Activated naive CD4-positive, alpha-beta T cell (primary cell): ENCODE measurements at places on chromosomes 2 and 18.

DNA sequence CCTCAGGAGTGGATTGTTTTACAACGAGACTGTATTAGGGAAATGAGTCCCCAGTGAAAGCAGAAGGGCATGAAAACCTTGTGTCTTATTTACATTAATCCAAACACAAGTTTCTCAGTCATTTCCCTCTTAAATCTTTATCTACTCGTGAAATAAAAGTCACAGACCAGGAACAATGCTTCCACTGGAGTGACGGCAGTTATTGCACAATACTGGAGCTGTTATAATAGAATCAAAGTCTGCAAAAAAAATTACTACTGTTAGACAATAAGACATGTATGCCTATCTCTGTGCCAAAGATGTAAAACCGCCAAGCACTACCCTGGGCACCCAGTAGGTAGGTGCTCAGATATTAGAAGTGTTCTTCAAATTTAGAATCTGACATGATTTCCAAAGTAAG lies 375.5 kb downstream of the ZNF521 start:
- no peak for DNase-seq

DNA sequence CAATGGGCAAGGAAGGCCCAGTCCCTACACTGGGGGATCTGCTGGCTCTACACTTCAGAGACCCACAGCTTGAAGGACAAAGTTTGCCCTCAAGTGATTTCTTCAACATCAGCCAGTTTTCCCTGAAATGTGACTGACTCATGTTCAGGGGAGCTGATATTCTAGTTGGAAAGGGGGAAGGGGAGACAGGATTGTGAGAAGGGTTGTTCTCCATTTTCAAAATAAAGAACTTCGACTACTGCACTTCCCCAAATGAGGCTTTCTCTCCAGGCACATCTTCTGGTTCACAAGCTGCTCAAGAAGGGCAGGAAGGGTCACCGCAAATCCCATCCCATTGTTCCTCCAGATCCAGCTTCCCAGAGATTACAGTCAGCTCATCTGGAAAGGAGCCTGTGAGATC lies 117.6 kb downstream of the BCL2L11 start:
- DNase-seq = no peak

DNA sequence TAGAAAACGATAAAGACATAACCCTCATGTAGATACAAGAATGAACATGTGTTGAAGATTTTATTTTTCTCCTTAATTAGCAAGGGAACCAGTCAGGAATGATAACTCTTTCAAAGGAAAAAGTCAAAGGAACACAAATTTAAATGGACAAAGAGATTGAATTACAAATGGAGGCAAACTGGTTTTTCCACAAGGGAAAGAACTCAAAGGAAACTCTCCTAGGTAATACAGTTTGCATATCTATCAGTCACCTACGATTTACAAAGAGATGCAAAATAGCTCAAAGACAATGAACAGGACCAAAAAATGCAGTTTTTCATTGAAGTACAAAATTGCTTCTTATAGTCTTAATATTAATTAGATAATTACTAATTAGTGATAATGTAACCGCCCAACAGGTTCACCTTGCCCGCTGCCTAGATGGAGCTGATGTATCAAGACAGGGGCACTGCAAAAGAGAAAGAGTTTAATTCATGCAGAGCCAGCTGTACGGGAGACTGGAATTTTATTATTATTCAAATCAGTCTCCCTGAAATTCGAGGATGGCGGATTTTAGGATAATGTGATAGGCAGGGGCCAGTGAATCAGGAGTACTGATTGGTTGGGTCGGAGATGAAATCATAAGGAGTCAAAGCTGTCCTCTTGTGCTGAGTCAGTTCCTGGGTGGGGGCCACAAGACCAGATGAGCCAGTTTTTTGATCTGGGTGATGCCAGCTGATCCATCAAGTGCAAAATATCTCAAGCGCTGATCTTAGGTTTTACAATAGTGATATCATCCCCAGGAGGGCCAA lies 151.0 kb downstream of the TMEM17 start:
- DNase-seq = no peak

- no peak for DNase-seq
Observed at GRCh38 chr2:13578547-13578946, 861.8 kb downstream of the TRIB2 start.

GRCh38 chr2:104850361-104851290 lies 3.3 kb upstream of the POU3F3 start:
- DNase-seq = no peak

DNA sequence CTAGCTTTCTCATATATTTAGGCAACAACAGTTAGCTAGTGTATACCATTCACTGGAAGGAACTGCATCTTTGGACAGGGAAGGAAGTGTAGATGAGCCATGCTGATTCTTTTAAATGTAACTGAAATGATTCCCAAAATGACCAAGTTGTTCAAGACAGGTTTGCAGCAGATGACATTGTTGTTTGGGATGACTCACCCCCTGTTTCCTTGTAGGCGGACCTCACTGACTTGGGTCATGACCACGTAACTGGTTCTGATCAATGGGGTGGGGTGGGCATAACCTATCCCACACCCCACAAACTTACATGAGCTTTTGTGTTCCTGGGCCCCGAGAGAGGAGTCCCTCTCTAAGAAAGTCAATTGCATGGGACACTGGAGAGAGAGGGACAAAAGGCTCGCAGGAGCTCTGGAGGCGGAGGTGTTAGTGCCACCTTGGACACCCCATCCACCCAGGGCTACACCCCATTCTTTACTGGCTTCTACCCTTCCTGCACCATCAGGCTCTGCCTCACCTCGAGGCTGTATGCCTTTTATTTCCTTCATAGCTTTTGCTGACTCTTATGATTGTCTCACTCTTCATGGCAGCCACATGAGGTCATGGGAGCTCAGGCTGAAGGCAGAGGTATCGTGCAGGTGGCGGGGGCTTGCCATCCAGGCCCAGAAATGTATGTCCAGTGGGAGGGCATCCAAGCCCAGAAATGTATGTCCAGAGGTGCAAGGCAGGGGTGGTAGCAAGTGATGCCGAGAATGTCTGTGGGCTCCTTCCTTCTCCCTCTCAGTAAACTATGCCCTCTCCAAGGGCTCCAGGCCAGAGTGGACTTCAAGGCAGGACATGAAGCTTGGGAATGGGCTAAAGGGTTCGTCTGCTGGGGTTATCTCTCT lies 108.0 kb downstream of the TWIST2 start:
- no peak for DNase-seq

DNA sequence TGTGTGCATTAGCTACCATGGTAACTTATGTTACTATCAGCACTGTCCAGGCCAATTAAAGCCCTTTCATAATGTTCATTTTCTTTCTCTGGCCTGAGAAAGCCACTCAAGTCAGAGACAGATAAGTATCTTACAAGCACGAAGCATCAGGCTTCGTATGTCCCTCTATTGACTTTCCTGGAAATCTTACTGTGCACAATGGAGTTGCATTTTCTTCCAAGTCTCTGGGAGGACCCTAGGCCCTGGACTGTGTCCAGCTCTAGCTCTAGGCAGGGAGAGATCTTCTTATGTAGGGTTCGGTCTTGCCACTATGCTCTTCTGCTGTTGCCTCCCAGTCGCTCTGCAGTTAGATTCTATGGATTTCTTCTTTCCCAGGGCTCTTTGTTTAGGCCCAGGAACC lies 40.0 kb upstream of the ITGA6 start:
- DNase-seq = no peak

DNA sequence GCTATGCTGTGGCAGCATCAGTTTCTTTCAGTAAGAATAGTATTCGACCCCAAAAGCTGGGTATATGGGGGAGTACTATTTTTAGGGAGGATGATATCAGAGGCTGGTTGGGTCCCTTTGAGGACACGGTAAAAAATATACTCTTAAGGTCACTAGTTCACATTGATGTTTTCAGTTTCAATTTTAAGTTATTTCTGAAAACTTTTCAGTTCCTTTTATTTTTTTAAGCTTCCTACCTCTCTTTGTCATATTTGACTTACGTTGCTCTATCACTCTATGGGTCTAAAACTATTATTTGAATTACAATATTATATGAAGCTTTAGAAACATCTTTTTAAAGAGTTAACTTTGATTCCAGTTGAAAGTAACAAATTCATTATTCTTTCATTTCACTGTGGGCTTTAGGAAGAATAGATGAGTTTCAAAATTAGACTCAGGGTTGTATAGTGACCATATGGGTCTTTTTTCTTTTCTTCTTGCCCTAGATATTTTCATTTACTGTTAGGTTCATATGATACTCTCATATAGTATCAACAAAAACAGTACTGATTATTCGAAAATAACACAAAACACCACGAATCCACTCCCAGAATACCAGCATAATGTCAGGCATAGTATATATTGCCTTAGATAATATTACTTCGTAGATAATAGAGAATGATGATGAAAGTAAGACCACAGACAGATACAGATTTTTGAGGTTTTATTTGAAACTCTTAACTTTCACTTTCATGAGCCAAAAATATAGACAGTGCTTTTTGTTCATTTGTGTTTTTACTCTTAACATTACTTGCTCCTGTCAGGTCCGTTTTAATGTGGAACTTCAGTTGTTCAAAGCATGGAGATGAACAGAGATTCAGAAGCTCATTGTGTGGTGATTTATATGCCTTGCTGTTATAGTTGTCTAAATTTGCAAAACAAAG lies 9.8 kb downstream of the RMDN2 start:
- no peak for DNase-seq

- DNase-seq = no peak
Observed at GRCh38 chr18:3903337-3903736, 453.4 kb downstream of the TGIF1 start.

DNA sequence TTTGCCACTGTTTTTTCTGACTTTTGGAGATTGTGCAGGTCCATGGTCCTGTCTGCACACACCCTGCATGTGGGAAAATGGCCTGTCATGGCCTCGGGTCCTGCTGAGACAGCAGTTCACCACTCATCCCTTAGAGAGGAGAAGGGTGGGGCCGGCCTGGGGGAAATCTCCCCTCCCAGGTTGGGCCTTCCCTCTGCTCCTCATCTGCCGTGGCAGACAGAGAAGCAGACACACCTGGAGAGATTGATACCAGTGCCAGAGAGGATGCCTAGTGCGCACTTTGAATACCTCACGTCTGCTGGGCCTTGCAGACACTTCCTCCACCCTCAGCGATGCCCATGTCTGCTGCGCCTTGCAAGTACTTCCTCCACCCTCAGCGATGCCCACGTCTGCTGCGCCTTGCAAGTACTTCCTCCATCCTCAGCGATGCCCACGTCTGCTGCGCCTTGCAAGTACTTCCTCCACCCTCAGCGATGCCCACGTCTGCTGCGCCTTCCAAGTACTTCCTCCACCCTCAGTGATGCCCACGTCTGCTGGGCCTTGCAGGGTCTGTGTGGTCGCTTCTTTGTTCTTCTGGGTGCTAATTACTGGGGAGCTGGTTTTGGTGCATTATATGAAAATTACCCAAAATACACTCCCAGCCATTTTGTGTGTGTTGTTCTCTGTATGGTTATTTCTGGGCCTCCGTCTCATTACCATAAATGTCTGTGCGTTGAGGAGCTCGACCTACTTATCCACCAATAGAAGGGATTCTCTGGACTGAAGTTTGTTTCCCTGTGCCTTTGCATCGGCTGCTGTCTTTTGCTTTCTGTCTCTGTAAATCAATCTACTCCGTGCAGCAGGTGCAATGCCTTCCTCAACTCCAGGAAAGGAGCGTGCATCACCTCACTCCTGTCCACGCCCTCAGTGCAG lies 186.9 kb upstream of the PXDN start:
- no peak for DNase-seq

DNA sequence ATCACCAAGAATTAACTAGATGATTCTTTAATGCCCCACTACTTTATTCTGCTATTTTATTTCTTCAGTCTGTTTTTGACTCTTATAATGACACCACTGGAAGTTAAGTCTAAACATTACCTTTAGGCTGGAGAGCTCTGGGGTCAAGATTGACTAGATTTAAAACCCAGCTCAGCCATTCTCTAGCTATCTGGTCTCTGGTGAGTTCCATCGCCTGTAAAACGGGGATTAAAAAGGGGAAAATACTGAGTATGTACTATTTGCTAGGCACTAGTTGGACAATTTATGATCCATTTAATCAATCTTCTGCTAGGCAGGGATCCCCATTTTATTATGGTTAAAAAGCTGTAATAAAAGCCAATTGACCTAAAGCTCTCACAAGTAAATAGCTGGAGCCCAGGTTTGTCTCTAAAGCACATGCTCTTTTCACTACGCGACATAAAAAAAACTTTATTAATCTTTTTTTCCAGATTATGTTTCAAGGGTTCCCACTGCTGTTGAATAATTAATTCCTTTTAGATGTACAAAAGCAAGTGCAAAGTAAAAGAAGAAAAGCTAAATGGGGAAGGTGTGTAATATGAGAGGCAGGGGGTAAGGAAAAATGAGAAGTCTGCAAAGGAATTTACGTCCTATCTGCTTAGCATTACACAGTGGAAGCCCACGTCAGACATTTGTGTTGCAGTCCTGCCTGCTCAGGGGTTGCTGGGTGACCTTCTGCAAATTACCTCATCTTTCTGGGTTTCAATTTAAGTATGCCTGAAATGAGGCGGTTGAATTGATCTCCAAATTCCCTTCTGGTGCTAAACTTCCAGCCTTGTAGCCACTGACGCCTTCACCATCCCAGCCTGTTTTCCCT lies 918 bp upstream of the NABP1 start:
- DNase-seq = no peak

DNA sequence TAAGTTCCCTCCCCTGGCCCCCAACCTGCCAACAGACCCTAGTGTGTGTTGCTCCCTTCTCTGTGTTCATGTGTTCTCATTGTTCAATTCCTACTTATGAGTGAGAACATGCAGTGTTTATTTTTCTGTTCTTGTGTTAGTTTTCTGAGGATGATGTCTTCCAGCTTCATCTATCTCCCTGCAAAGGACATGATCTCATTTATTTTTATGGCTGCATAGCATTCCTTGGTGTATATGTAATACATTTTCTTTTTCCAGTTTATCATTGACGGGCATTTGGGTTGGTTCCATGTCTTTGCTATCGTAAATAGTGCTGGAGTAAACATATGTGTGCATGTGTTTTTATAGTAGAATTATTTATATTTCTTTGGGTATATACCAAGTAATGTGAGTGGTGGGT lies 602.2 kb downstream of the DSC3 start:
- DNase-seq = no peak

DNA sequence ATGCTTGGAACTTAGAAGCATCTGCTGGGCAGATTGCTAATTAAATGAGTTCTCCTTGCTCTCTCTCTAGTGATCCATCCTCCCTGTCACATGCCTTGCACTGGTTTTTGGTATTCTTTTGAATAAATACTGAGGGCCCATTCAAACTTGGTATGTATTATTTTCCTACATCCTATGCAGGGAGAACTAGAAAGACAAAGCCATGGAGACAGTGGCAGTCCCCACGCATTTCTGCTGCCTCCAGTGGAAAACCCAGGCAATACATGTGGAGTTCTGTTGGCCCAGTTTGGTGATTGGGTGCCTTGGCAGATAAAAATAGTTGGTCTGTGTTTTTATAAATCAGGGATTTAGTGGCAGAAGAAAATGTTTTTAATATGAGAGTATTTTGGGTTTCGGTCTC lies 68.7 kb downstream of the DIS3L2 start:
- no peak for DNase-seq

GRCh38 chr2:29742656-29743055 lies 178.7 kb downstream of the ALK start:
- no peak for DNase-seq
